Kidney (tissue), 22 donors: ENCODE measurements at places on chromosomes 2 and 18. TPM values are rescaled to one million over a fixed set of nuclear protein-coding genes. Genes with fewer than 3 reads are reported as not detected.

The LOXHD1 gene
- 0.25 TPM for total RNA-seq

The COL4A3 gene
- total RNA-seq, result 48.8 TPM

The MREG gene
- 16.7 TPM for total RNA-seq

The POLE4 gene
- total RNA-seq, result 54.3 TPM

The LONRF2 gene
- total RNA-seq, result 6.3 TPM

The SERPINB12 gene
- total RNA-seq, result not detected

The MOGAT1 gene
- total RNA-seq, result not detected

The SH3BP4 gene
- 52.9 TPM for total RNA-seq

DNA sequence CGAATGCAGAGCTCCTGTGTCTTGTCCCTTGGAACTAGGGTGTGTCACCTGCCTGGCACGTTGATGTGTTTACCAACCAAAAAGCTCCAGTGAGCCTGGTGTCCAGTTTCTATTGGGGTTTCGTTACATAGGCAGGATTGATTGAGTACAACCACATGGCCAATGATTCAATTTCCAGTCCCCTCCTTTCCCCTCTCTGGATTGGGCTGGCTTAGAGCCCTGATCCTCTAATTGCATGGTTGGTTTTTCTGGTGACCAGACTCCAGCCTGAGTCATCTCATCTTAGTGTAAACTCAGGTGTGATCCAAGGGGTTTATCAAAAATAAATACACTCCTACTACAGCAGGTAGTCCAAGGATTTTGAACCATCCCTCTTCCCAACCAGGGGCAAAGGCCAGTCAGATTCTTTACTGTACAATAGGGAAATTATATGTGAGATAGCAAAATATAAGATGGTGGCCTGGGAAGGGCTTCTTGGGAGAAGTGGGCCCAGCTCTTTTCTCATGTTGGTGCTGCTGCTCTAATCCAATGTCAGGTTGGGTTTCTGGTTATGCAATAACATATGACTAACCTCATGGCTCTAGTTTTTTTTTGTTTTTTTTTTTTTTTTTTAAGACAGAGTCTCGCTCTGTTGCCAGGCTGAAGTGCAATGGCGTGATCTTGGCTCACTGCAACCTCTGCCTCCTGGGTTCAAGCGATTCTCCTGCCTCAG is 64.7 kb upstream of the MGAT5 start:
- no peaks in the 10 kb centered on the region for H3K4me1 ChIP-seq
- no peak overlapping the region for H3K27ac ChIP-seq
- no peaks in the 10 kb centered on the region for H3K27me3 ChIP-seq
- DNase-seq, result no peak

DNA sequence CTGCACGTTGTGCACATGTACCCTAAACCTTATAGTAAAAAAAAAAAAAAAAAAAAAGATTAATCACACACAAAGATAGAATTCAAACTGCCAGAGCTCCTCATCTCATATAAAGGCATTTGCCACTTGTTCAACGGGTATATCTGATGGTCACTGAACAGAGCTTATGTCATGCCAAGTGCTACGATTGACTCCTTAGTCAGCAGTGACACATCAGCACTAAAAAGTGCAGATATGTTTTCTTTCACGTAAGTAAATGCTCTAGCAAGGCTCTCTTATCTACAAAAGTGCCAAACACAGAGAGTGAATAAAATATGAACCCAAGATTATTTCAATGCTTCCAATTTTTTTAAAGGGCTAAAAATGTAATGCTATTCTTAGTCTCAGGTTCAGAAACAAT is 1.1 kb downstream of the LMAN1 start:
- no peaks in the 10 kb centered on the region for H3K27me3 ChIP-seq
- H3K4me1 ChIP-seq, result peaks cover 3% of the 10 kb centered on the region
- DNase-seq, result peak; percentile 21
- H3K4me3 ChIP-seq, result peak overlapping the region; percentile 89
- H3K27ac ChIP-seq, result no peak overlapping the region

GRCh38 chr18:55186588-55186987 is 227.3 kb upstream of the CCDC68 start:
- no peaks in the 10 kb centered on the region for H3K27me3 ChIP-seq
- H3K27ac ChIP-seq, result no peak overlapping the region
- DNase-seq, result no peak
- no peaks in the 10 kb centered on the region for H3K4me1 ChIP-seq
- no peaks in the 10 kb centered on the region for H3K36me3 ChIP-seq

DNA sequence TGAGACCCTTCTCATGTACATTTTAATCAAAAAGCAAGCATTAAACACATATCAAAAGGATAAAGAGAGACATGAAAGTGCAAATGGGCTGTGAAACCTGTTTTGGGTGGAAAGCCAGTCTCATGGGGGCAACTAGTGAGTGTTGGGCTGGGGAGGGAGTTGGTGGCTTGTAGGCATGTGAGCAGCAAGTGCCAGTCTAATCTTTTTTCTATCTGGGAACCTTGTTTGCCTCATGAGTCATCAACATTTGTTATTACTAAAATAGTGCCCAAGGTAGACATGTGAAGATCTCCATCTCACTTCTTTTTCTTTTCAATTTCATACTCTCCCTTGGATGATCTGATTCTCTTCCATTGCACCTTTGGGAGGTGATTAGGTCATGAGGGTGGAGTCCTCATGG is 613.9 kb upstream of the GYPC start:
- H3K27ac ChIP-seq, result no peak overlapping the region
- no peaks in the 10 kb centered on the region for H3K27me3 ChIP-seq
- no peaks in the 10 kb centered on the region for H3K36me3 ChIP-seq
- DNase-seq, result no peak
- H3K4me1 ChIP-seq, result no peaks in the 10 kb centered on the region

GRCh38 chr2:59077026-59077725 is 836.1 kb upstream of the FANCL start:
- no peaks in the 10 kb centered on the region for H3K36me3 ChIP-seq
- no peak overlapping the region for H3K27ac ChIP-seq
- no peaks in the 10 kb centered on the region for H3K27me3 ChIP-seq
- no peak overlapping the region for H3K4me3 ChIP-seq

DNA sequence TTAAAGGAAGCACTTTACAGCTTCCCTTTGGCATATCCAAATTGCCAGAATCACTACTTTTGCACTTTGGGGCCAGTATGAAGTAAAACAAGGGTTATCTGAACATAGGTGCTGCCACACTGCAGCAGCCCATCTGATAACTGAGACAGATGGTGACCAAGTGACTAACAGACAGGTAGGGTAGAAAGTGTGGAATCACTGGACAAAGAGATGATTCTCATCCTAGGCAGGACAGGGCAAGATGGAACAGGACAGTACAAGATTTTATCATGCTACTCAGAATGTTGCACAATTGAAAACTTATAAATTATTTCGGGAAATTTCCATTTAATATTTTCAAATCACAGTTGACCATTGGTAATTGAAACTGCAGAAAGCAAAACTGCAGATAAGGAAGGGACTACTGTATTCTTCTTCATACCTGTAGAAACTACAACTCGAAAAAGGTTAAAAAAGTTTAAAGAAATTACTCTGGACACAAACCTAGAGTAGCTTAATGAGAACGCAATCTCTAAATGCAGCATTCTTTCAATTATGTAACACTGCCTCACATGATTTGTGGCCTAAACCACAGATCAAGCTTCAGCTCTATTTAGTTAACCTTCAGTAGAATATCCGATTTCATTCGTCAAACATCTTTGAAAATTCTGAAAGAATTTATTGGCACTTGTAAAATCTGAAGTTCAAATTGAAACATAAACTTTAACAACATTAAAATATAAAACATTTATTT is 31.4 kb downstream of the HEATR5B start:
- no peak overlapping the region for H3K27ac ChIP-seq
- DNase-seq, result no peak
- H3K4me3 ChIP-seq, result no peak overlapping the region
- H3K27me3 ChIP-seq, result no peaks in the 10 kb centered on the region
- H3K4me1 ChIP-seq, result no peaks in the 10 kb centered on the region

GRCh38 chr18:38496222-38496793 is 930.7 kb upstream of the CELF4 start:
- H3K4me1 ChIP-seq, result no peaks in the 10 kb centered on the region
- H3K27me3 ChIP-seq, result no peaks in the 10 kb centered on the region
- no peak overlapping the region for H3K27ac ChIP-seq
- no peak for DNase-seq
- H3K36me3 ChIP-seq, result no peaks in the 10 kb centered on the region

DNA sequence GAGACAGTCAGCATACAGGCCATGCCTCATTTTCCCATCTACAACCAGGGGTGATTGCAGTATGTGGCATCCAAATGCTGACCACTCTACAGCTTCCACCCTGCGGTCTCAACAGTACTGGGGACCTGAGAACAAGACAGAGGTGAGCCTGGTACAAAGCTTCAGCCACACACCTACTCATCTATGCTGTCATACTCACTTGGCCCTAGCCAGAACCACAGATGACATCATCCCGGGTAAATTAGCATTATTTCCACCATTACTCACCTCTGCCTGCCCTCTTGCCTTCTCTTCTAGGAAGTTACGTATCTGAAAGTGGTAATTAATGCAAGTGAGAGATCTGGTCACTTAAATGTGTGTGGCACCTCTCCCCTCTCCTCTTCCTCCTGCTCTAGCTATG is 208.2 kb upstream of the ARL4C start:
- H3K27me3 ChIP-seq, result no peaks in the 10 kb centered on the region
- DNase-seq, result no peak
- H3K4me3 ChIP-seq, result no peak overlapping the region

DNA sequence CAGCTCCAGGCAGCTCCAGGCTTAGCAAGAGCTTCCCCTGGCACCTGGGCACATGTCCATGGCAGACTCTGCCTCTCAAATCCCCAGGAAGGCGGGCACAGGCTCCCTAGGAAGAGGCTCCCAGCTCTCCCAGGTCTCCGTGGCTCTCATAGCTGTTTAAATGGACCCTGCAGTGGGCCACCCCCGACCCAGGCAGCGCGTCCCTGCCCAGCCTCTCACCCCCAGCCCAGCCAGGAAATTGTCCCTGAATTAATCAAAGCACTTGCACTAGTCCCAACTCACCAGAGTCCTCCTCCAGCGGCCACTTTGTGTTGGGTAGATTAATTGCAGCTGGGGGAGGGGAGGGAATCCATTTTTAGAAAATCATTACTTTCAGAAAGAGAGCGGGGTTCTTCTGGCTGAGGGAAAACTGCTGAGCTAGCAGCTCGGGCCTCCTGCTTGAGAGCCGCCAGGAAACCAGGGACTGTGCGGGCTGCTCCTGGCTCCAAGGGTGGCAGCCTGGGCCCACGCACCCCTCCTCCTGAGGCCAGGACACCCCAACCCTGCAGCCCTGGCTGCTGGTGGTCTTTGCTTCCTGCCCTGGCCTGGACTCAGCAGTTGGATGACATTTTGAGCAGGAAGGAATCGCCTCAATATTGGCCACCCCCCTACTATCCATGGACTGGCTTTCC is 36.0 kb downstream of the SMAD7 start:
- DNase-seq, result no peak
- no peaks in the 10 kb centered on the region for H3K27me3 ChIP-seq
- peaks cover 13% of the 10 kb centered on the region for H3K4me1 ChIP-seq
- no peaks in the 10 kb centered on the region for H3K36me3 ChIP-seq

GRCh38 chr2:233451950-233452349 is 97.7 kb downstream of the DGKD start:
- H3K4me1 ChIP-seq, result no peaks in the 10 kb centered on the region

DNA sequence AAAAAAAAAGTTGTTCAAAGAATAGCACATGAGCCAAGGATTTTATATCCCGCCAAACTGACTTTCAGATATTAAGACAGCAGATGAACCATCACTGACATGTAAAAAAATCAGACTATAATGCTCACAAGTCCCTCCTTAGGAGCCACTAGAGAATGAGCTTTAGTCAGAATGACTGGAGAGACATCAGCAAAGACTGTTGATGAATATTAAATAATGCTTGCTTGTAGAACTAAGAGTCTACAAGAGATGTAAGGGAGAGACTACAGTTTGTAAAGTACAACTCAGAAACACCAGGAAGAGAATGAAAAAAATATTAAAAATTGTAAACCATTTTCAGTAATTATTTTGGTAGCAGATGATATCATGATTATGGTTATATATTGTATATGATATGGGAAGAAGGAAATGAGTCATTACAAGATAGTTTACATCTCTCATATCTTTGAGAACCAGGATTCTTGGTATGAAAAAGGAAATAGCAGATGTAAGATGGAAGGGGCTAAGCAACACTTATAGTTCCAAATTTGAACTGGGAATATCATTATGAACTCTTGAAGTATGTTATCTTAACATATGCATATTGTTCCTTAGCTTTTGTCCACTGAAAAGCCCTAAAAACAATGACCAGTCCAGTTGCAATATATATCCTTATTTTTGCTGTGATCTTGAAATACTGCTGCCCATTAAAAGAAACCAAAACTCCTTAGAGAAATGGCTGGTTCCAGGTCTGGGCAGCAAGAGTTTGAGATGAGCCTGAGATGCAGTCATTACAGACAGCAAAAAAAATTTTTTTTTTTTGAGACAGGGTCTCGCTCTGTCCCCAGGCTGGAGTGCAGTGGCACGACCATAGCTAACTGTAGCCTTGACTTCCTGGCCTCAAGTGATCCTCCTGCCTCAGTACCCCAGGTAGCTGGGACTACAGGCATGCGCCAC is 55.7 kb downstream of the PTPN2 start:
- no peak overlapping the region for H3K27ac ChIP-seq
- no peaks in the 10 kb centered on the region for H3K4me1 ChIP-seq
- peaks cover 5% of the 10 kb centered on the region for H3K36me3 ChIP-seq
- H3K27me3 ChIP-seq, result no peaks in the 10 kb centered on the region
- DNase-seq, result no peak

- no peak for DNase-seq
- no peaks in the 10 kb centered on the region for H3K27me3 ChIP-seq
- H3K4me1 ChIP-seq, result no peaks in the 10 kb centered on the region
These were observed 144.2 kb upstream of the CYP1B1 start for GRCh38 chr2:38220164-38220563.

- no peak overlapping the region for H3K27ac ChIP-seq
- no peaks in the 10 kb centered on the region for H3K36me3 ChIP-seq
- H3K4me3 ChIP-seq, result no peak overlapping the region
- H3K27me3 ChIP-seq, result no peaks in the 10 kb centered on the region
- H3K4me1 ChIP-seq, result no peaks in the 10 kb centered on the region
- DNase-seq, result peak; percentile 75
These were observed 5.0 kb upstream of the DGKD start for GRCh38 chr2:233349005-233349998.

GRCh38 chr18:39341129-39341528 is 1775.5 kb upstream of the CELF4 start:
- H3K4me3 ChIP-seq, result no peak overlapping the region
- DNase-seq, result no peak
- no peaks in the 10 kb centered on the region for H3K27me3 ChIP-seq
- no peaks in the 10 kb centered on the region for H3K4me1 ChIP-seq

GRCh38 chr2:151999053-151999452 is 99.8 kb downstream of the CACNB4 start:
- DNase-seq, result peak; percentile 48
- H3K4me3 ChIP-seq, result no peak overlapping the region
- no peaks in the 10 kb centered on the region for H3K4me1 ChIP-seq
- no peaks in the 10 kb centered on the region for H3K27me3 ChIP-seq
- no peaks in the 10 kb centered on the region for H3K36me3 ChIP-seq

DNA sequence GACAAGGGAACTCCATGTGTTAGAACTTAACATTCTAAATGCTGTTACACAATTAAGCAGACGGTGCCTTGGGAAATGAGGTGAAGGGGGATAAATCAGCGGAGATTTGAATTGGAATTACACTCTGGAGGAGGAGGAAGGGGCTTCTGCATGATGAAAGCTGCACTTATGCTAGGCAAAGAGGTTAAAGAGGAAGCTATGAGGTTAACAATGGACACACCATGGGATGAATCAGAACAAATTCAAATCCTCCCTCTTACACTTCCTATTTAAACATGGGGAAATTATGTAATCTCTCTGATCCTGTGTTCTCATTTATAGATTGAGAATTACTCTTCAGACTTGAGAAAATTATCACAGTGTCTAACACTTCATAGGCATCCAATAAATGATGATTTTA is 121.5 kb upstream of the SIX2 start:
- DNase-seq, result no peak
- no peaks in the 10 kb centered on the region for H3K4me1 ChIP-seq
- H3K27me3 ChIP-seq, result no peaks in the 10 kb centered on the region
- H3K36me3 ChIP-seq, result no peaks in the 10 kb centered on the region
- no peak overlapping the region for H3K27ac ChIP-seq
- H3K4me3 ChIP-seq, result no peak overlapping the region
